K562 (cell line): ENCODE measurements at places on chromosomes 5 and 9. TPM values are rescaled to one million over a fixed set of nuclear protein-coding genes. Genes with fewer than 3 reads are reported as not detected.
A peak's percentile ranks its signal among the peaks of the same experiment; 100 is the strongest.

NOTCH1 gene
- 26.7 and 31.4 TPM in 2 replicates for total RNA-seq

CLIC3 gene
- total RNA-seq, result 0.18 and 0.29 TPM in 2 replicates

SYNPO gene
- total RNA-seq, result 0.31 and 0.36 TPM in 2 replicates

LECT2 gene
- not detected in 2 replicates for total RNA-seq

DMGDH gene
- total RNA-seq, result 0.51 and 0.58 TPM in 2 replicates

SPINK6 gene
- not detected in 2 replicates for total RNA-seq

HCN1 gene
- not detected in 2 replicates for total RNA-seq

PCAT7 gene
- 0.09 TPM in 1 of 2 replicates, not detected in the other for total RNA-seq

UBQLN1 gene
- total RNA-seq, result 75.2 and 76.5 TPM in 2 replicates

STPG3 gene
- not detected in 2 replicates for total RNA-seq

FGF1 gene
- not detected in 2 replicates for total RNA-seq

TPRN gene
- 30.3 and 31.9 TPM in 2 replicates for total RNA-seq

IFNK gene
- not detected in 2 replicates for total RNA-seq

AGTPBP1 gene
- 5.5 and 5.7 TPM in 2 replicates for total RNA-seq

ASPN gene
- total RNA-seq, result not detected in 2 replicates

C9orf153 gene
- total RNA-seq, result not detected in 2 replicates

DAB2 gene
- total RNA-seq, result 23.1 and 27.6 TPM in 2 replicates

CARTPT gene
- total RNA-seq, result not detected in 2 replicates

SHC3 gene
- 0.02 TPM in 1 of 2 replicates, not detected in the other for total RNA-seq

ROPN1L gene
- total RNA-seq, result 0.31 and 0.36 TPM in 2 replicates

GRCh38 chr5:177357459-177358351 is at the start of gene RGS14:
RGS14 (plus strand) TSS chr5:177357924; CDS start chr5:177358025, 101 bp downstream.
- DNase-seq, result no peak

DNA sequence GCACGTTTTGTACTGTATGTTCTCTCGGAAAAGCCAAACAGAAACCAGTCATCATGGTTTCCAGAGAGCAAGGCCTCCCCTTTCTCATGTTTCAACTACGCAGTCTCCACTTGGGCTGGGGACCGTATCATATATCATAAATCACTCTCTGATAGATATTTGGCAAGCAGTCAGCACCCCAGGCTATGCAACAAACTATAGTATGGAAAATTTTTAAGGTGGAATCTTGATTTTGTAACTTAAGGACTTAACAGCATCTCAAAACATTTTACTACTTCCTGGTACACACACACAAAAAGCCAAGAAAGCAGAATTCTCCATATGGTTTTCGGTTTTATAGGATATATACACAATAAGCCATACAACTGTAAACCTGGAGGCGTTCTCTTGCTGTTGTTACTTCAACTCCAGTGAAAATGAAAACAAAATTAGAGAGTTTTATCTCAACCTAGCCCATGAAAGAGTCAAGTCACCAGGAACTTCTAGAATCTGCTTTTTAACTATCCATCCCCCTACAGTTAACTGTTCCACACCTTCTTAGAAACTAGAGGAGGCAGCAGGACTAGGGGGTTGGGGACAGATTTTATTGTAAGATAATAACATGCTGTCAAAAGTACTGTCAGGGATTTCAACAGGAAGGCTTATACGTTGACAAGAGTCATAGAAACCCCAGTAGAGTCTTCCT is 283.4 kb downstream of the NFIB start:
- DNase-seq, result no peak

DNA sequence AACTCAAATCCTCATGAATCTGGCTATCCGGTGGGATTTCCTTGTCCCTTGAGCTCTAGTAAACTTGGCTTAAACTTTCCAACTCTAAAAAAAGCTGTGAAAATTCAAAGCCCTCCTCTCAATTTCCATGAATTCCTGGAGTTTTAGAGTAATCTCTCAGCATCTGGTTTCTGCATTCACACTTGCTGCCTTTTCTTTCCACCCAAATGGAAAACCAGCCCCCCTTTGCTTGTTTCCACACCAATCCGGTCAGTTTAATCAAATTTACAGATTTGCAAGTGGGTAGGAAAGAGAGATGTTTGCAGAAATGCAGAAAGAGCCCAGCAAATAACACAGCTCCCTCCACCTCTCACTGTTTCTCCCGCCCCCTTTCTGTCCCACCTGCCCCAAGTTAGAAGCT is 91.1 kb downstream of the ENC1 start:
- DNase-seq, result no peak

GRCh38 chr5:94524841-94525697 is 93.3 kb downstream of the KIAA0825 start:
- peak; percentile 15 for DNase-seq

DNA sequence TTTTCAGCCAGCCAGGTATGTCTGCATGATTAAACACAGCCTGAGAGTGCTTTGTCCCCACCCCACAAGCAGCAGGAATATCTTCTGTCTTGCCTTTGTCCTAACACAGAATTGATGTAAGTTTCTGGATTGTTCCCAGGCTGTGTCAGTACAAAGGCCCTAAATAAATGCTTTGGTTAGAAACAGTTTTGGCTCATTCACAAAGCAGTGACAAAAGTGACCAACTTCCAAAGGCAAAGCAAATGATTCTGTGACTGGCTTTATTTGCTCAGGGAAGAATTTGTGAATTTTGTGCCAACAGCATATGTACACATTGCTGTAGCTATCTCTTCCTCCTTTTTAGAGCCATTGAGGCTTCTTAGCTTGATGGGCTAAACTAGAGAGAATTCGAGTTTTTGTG is 133.7 kb downstream of the PLPPR1 start:
- no peak for DNase-seq

GRCh38 chr5:138651767-138652117 is 76.5 kb upstream of the HSPA9 start:
- DNase-seq, result no peak

GRCh38 chr5:56589481-56589860 is 225.9 kb upstream of the MAP3K1 start:
- DNase-seq, result no peak

- DNase-seq, result no peak
Measured at GRCh38 chr5:96902876-96903275, 26.6 kb downstream of the ERAP2 start.

GRCh38 chr9:8673830-8674229 is 874.3 kb upstream of the DMAC1 start:
- DNase-seq, result no peak

GRCh38 chr9:132793606-132794580 is 84.2 kb downstream of the AK8 start:
- DNase-seq, result no peak

GRCh38 chr5:3599226-3600105 is 3.8 kb downstream of the IRX1 start:
- DNase-seq, result no peak

DNA sequence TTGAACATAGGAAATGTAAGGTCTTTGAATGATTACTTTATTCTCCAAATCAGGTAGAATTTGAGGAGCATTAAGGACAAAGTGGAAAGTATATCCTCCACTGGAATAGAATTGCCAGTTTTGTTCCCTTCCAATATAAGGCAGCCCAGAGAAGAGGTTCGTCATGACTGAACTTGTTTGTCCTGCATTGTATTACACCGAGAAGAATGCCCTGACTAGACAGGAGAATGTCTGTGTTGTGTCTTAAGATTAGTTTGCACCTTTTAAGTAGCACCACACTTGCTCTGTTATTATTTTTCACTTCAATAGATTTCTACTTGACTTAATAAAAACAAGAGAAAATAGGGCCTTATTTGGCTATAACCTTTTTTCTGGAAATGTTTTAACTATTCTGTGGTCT is 586.2 kb upstream of the PTGER4 start:
- no peak for DNase-seq

- no peak for DNase-seq
Measured at GRCh38 chr9:107472581-107473340, 16.8 kb downstream of the KLF4 start.

- peak; percentile 70 for DNase-seq
Measured at GRCh38 chr9:133089271-133089671, 27.5 kb downstream of the CEL start.

DNA sequence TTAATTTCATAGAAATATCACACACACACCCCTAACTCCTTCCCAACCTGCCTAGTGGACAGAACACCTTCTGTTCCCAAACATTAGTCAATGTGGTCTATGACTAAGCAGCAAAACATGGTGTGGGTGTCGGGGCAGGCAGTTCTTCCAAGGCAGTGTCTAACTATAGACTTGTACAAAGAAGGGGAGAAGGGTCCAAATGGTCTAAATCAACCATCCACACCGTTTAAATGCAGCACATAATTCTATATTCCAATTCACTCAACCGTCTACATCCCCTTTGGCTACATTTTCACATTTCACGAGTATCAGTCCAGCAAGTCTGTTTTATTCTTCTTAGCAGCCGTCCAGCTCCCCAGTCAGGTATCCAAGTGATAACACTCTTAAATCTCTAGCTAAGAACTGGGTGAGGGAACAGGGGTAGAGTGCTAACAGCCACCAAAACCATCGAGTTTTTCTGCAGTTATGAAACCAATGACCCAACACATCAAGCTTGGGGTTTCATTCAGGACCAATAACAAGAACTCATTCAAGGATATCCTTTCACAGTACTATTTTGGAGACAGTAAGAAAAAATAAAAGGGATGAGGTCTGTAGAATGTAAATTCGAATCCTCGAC is 3.3 kb downstream of the ZNF608 start:
- peak; percentile 27 for DNase-seq

DNA sequence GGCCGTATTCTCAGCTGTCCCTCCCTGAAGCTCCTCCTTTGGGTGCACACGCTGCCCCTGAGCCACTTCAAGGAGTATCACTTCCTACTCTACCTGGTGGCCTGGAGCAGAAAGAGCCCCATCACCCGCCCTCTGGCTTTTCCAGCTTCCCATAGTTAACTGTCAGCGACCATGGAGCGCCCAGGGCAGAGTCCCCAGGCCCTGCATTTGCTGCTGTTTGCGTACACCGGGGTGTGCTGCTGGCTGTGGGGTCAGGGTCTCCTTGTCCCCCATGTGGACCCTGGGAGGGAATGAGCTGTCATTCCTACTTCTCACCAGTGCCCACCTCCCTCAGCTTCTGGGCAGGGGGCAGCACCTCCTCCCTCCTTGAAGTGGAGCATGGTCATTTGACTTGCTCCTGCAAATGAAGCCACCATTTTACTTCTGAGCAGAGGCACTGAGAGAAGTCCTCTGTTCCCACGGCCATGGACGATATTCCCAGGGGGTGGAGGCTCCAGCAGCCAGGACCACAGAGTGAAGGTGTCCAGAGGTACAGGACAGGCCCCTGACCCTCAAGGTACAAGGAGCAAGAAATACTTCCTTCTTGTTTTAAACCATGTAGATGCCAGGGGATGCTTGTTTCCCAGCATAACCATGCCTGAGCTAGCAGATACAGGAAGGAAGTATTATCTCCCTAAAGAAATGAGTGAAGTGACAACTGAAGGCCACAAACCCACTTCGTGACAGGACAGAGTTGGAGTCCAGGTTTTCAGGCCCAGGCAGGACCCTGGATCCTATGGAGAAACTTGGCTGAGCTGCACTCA is 40.6 kb upstream of the COL5A1 start:
- DNase-seq, result no peak

DNA sequence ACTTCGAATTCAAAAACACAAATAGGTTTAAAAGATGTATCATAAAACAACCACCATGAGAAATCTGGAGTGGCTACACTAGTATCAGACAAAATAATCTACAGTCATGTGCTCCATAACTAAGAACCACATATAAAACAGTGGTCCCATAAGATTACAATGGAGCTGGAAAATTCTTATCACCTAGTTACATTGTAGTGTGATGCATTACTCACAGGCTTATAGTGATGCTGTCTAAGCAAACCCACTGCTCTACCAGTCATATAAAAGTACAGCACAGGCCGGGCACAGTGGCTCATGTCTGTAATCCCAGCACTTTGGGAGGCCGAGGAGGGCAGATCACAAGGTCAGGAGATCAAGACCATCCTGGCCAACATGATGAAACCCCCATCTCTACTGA is 160.1 kb downstream of the ROR2 start:
- DNase-seq, result no peak

DNA sequence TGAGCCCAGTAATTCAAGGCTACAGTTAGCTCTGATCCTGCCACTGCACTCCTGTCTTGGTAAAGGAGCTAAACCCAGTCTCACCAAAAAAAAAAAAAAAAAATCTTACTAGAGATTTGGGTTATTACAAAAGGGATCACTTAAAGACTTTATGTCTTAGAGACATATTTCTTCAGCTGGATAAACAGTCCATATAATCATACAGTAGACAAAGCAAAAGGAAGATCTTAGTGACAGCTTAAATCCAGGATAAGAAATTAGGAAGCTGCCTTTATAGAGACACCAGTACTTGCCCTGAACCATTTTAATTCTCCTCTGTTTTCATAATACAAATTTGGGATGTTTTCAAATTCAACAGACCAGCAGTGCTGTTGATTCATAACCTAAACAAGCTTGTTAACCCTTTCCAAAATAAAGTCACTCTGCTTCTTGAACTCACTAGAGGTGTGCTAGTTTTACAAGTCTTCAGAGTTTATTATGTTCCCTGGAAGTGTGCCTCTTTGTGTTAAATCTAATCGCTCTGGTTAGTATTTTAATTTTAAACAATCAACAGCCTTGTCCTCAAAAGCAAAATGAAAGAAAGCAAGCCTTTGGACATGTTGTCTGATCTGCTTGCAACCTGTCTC is 255.5 kb downstream of the ARRDC3 start:
- DNase-seq, result no peak

- no peak for DNase-seq
Measured at GRCh38 chr5:33857037-33857436, 34.8 kb downstream of the ADAMTS12 start.

- peak; percentile 76 for DNase-seq
Measured at GRCh38 chr5:42876375-42876844, 64.7 kb upstream of the SELENOP start.

- DNase-seq, result no peak
Measured at GRCh38 chr9:87567001-87567400, 69.3 kb downstream of the DAPK1 start.

DNA sequence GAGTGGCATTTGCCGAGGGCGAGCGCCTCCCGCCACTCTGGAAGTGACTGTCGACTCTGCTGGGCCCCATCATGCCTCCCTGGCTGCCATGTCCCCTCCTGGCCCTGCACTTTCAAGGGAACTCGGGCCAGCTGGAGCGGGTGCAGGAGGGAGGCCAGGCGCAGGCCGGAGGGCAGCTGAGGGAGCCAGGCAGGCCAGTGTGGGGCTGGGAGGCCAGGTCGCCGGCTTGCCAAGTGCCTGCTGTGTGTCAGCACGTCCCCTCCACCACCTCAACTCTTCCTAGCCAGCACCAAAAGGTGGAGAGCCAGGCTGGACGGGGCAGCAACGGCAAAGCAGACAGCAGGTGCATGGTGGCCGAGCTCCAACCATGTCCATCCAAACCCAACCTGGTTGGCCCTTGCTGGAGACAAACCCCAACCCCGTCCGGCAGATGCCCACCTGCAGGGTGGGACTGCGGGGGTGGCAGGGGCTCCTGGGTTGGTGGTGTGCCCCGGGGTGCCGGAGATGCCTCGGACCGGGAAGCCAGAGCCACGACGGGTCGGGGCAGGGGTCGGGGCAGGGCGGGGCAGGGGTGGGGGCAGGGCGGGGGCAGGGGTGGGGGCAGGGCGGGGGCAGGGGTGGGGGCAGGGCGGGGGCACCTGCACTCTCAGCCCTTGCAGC is 36.5 kb upstream of the EGFL7 start:
- DNase-seq, result no peak

- DNase-seq, result no peak
Measured at GRCh38 chr5:43315263-43315662, 2.1 kb upstream of the HMGCS1 start.

GRCh38 chr5:36777105-36777757 is 99.3 kb upstream of the NIPBL start:
- DNase-seq, result peak; percentile 15

GRCh38 chr9:96367943-96368342 is 15.6 kb downstream of the SLC35D2 start:
- no peak for DNase-seq

- DNase-seq, result no peak
Measured at GRCh38 chr9:94847486-94847885, 121.0 kb downstream of the AOPEP start.

GRCh38 chr9:90909225-90909624 is 107.6 kb downstream of the SYK start:
- no peak for DNase-seq
